NK-92 treated with Interleukin-12 subunit alpha and Interleukin-12 subunit beta, amount 100 ng/mL, for 24 hours (cell line): ENCODE measurements at places on chromosomes 5 and 9.
A peak's percentile ranks its signal among the peaks of the same experiment; 100 is the strongest.

DNA sequence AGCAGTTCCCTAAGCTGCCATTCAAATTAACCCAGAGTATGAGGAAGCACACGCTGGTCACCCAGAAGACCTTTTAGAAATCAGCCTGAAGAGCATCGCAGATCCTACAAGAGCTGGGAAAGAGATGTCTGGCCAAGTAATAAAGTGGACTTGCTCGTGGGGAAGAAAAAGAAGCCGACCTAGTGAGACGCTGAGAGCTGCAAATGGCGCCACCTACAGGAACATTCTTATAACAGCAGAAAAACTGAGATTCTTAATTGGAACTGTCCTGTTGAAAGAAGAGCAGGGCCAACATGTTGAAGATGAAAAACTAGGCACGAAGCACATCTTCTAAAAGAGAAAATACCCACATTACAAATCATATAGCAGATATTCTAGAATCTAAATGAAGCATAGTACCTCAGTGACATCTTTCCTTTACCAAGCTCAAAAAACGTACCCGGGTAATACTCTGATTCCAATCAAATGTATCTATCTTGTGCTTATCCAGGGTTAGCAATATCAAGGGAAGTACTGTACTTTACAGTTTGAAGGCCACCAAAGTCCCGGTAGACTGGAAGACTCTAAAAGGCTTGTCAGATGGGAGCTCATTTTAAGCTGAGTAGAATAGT, 3.9 kb upstream of the GNAQ start:
- no peak for DNase-seq

DNA sequence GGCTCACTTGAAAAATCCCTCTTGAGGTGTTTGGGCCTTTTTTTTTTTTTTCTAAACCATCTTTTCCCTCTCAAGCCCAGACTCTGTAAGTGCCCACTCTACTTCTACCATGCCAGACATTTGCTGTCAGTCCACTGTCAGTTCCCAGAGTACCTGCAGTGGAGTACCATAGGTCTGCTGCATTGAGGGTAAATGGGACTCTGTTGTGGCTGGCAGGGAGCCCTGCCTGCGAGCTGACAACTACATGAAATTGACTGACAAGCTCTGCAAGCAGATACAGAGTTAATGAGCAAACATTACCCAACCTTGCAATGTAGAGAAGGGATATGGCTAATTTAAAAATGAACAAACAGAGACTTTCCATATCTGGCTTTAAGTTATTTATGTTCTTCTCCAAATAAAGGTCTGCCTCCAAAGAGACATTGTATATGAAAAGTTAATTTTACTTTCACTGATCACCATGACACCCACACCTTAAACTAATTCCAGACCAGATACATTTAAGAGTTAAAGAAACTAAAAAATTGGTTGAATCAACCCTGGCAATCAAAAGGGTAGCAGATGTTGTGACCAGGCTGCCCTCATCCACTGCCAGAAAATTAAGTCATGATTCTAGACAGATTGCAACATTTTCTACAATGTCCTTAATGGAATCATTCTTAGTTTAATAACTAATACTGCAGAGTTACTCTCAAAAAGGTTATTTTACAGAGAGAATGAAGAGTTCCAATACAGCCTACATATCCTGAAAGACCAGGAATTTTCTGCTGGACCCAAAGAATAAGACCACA, 100.4 kb upstream of the PAM start:
- no peak for DNase-seq

GRCh38 chr5:176535101-176535663, 2.0 kb downstream of the RNF44 start:
- peak; percentile 39 for DNase-seq

- no peak for DNase-seq
These were observed 19.0 kb downstream of the OLFML2A start for GRCh38 chr9:124795881-124796431.

DNA sequence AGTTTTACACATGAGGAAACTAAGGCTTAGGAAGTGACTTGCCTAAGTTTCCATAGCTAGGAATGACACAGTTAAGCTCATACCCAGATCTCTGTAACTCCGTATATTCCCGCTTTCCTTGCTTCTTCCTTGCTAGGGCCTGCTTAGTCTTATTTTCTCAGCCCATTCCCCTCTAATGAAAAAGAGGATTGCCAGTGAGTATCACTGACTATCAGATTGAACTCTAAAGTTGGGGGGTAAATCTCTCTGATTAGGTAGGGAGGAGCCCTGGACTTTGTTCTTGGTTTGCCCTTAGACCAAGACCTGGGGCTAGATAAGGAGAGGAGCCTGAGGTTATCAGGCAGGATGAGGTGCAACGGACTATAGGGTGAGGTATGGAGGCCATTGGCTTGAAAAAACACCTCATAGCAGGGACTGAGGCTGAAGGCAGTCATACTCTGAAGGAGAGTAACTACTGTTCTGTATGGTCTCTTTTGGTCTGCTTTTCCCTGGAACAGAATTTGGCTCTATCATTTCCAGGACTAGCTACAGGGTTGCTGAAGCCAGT, 2.5 kb downstream of the TRIM32 start:
- DNase-seq = no peak

DNA sequence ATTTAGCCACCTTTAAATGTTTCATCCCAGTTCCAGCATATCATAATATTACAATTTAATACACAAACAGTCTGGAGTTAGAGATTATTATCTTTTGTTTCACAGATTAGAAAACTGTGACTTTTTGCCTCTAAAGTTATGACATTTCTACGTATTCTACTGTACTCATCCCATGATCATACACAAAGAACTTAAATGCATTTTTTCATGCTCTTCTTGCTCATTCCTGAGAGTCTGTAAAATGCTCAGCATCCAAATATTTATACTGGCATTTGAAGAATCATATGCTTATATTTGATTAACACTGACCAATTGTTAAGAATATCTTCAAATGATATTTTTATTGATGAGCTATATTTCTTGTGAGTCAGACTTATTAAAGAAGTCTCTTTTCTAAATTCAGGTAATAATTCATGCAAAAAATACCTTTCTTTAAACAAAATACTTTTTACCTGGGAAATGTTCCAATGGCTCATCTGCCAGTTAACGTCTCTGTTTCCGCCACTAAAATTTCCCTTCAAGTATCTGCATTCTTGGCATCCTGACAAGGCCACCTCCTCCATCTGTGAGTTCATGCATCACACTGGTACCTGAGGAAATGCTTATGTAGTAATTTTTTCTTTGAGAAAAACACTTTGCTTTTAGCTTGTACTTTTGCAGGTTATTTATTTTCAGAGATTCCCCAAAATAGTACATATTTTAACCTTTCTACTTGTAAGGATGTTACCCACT, 139.6 kb upstream of the RASA1 start:
- DNase-seq = no peak

- DNase-seq = no peak
These were observed 39.6 kb downstream of the KCNT1 start for GRCh38 chr9:135741276-135742219.

DNA sequence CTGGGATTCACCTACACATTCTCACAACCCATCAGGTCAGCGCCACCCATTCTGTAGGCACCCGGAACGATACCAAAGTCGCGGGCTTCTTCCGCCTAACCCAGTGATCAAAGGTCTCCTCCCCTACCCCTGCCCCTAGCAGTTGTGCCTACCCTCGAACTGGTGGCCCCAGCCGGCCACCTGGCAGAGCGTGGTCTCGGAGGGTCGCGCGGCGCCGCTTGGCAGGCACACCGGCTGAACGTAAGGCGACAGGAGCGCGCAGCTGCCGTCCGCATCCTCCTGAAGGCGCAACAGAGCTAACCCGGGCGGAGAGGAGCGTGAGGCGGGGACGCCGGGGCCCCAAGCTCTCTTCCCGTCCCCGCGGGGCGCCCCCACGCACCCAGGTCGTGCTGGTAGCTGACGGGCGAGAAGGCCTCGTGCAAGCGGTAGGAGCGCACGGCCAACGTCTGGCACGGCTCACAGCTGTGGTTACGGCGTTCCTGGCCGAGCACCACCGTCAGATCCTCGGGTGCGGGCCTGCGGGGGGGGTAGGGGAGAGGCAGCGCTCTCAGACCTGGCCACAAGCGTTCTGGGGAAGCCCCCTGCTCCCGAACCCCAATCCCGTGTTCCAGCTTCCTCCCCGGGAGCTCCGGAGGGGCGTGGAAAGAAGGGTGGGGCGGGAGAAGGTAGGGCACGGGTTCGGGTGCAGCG, 2.8 kb upstream of the PFN3 start:
- DNase-seq = no peak

DNA sequence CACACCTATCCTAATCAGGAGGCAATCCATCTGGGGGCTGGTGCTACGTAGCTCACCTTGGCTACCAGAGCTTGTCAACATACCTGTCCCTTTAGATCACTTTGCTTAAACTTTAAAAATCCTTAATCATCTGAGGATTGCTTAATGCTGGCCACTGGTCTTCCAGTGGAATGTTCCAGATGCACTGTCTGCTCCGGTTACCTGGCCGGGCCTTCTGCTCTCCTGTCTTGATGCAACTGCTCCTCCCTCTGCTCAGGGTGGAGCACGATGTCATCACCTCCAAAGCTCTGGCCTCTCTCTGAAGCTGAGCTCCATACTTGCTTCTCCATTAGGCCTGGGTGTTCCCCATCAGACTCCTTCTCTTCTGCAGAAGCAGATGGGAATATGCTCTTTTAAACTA, 106.5 kb upstream of the OTULINL start:
- no peak for DNase-seq

DNA sequence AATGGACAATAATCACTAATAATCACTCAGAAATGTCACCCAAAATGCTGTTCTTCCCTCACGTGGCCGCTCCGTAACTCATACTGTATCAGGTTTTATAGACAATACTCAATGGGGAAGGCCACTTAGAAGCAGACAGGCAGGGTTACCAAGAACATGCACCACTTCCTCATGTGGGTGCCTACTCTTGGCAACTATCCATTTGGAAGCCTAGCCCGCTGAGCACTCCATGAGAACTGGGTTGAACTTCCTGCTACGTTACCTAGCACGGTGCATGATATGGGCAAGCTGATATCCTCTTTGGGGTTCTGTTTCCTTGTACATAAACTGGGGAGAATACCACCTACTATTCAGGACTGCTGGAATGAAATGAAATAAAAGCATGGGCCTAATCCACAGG, 14.3 kb downstream of the DAP start:
- DNase-seq = no peak

- DNase-seq = no peak
These were observed 122.3 kb upstream of the RAI14 start for GRCh38 chr5:34533582-34534522.

- DNase-seq = no peak
These were observed 43.2 kb downstream of the NPR3 start for GRCh38 chr5:32754284-32754683.

DNA sequence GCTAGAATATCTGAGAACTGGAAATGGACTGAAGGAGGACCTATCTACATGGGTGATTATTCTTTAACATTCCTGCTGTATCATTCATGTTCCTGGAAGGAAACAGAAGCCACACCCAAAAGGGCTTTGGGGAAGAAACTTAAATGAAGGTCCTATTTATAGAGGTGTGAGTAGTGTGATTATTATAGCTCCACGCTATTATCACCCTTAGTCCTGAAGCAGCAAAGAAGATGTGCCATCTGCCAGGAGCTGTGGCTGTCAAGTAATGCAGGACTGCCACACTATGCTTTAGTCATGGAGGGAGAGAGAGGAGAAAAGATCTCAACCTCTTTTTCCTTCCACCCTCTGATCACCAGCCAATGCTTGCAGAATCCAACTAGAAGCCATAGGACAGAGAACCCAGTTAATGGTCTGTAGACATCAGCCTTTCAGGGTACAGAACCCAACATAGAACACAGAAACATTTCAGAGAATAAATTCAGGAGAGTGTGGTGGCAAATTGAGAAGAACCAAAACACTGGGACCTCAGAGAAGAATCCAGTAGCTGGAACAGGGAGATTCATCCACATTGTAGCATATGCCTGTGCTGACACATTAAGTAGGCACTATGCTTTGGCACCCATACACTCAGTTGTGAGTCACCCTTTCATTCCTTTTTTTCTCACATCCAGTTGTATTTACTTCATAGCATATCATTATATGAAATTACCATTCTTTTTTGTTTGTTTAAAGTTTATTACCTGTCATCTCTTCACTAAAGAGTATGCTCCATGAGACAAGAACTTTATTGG, 21.0 kb upstream of the RNF180 start:
- DNase-seq = no peak

DNA sequence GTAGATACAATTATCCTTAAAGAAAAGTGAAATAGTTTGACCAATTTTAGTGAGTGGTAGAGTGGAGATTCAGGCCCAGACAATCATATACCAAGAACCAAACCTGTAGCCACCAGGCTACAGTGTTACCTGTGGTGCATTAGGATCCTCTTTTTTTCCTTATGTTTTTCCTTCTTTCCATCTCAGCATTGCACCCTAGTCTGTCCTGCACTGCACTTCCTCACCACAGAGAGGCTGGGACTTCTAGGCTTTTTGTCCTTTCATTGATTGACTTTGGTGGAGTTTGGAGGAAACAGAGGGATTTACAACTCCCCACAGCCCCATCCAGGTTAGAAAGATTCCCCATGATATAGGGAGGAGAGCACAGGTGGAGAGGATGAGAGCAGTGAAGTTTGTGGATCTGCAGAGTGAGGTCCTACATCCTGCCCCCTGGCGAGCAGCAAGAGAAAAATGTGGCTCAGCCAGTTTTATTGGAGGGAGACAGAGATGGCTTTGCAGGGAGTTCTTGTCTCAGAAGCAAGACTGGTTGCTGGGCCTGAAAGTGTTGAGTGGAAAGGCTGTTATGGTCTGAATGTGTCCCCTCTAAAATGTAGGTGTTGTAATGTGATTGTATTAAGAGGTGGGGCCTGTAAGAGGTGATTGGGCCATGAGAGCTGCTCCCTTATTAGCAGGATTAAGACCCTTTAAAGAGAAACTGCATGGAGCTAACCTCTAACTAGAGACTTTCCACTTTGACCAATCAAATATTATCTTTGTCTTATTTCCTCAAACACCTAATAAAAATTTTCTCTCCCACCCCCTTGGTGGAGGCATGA, 36.2 kb downstream of the KIF4B start:
- DNase-seq = no peak

DNA sequence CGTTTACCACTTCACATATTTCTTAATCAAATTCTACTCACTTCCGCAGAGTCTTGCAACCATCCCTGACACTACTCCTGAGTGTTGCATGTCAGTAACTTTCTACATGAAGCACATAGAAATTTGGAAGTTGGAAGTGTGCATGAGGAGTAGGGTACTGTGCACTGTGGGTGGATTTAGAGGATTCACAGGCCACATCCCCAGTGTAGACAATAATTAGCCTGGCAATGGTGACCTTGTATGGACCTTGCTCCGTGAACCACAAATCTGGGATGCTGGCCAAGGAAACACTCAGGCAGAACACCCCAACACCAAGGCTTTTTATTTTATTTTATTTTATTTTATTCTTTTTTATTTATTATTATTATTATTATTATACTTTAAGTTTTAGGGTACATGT, 25.5 kb downstream of the CTSL start:
- no peak for DNase-seq
